Amniotic stem cell (primary cell): ENCODE measurements at places on chromosomes 7 and 10.
A peak's percentile ranks its signal among the peaks of the same experiment; 100 is the strongest.

GRCh38 chr7:46291050-46291438, 370.0 kb upstream of the IGFBP3 start:
- peak; percentile 18 for DNase-seq

- no peak for DNase-seq
Observed at GRCh38 chr10:11164803-11165590, 147.3 kb downstream of the CELF2 start.

- DNase-seq, result no peak
Observed at GRCh38 chr10:26365681-26366358, 72.3 kb upstream of the APBB1IP start.

- DNase-seq, result no peak
Observed at GRCh38 chr7:91127959-91128358, 136.3 kb upstream of the FZD1 start.

GRCh38 chr7:30864101-30864500, 47.6 kb upstream of the AQP1 start:
- DNase-seq, result no peak

DNA sequence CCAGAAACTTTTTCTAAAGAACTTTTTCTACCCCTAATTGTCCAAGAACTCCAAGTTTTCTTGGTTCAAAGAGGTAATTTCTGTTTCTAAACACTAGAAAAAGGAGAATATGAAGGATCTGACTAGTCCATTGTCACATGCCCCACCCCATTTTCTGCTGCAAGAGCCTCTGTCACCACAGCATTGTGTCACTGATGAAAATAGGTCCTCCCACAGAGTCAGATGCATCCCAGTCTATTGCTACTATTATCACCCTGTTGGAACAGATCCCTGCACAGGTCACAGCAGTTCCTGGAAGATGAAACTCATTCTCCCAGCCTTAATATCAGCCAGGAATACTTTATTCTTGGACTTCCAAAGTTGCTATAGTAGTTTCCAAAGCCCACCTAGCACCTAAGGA, 7.5 kb upstream of the CFTR start:
- no peak for DNase-seq

DNA sequence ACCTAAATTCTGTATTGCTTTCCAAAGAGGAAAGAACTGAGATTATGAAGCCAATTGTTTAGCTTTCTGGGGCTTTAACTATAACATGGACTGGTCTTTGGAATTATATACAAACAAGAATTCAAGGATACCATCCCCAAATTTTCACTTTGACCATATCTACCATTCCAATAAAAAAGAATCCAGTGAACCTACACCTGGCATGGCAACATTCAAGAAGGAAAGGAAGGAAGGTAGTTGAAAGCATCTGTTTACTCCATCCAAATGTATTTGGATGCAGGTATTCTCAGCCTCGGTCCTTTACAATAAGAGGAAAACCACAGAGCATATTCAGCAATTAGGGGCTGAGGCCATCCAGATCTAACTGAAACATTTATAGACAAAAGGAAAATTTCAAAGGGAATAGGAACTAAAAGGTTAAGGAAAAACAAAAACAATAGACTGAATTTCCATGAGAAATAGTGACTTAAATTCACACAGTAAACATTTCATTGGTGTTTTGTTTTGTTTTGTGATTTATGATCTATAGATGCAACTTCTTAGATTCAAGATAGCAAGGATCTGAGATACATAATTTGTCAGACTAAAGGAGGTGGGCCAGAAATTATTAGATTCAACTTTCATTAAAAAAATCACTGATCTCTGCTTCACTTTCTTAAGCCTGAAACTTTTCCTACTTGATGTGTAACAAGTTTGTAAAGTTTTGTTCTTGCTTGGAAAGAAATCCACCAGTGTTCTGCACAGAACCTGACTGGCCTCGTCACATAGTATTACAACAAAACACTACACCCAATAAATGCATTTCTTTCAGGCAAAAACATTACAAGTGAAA, 12.7 kb downstream of the SKIDA1 start:
- DNase-seq, result no peak
